ENCODE measurements at places on chromosomes 3 and 15.
A peak's percentile ranks its signal among the peaks of the same experiment; 100 is the strongest.

- DNase-seq, result no peak
Observed at GRCh38 chr3:122938783-122939425, 88.7 kb downstream of the SEMA5B start.

- DNase-seq, result no peak
Observed at GRCh38 chr3:120071259-120071658, 23.0 kb downstream of the GSK3B start.

GRCh38 chr3:73094951-73095350 lies 33.5 kb downstream of the EBLN2 start:
- DNase-seq, result no peak

DNA sequence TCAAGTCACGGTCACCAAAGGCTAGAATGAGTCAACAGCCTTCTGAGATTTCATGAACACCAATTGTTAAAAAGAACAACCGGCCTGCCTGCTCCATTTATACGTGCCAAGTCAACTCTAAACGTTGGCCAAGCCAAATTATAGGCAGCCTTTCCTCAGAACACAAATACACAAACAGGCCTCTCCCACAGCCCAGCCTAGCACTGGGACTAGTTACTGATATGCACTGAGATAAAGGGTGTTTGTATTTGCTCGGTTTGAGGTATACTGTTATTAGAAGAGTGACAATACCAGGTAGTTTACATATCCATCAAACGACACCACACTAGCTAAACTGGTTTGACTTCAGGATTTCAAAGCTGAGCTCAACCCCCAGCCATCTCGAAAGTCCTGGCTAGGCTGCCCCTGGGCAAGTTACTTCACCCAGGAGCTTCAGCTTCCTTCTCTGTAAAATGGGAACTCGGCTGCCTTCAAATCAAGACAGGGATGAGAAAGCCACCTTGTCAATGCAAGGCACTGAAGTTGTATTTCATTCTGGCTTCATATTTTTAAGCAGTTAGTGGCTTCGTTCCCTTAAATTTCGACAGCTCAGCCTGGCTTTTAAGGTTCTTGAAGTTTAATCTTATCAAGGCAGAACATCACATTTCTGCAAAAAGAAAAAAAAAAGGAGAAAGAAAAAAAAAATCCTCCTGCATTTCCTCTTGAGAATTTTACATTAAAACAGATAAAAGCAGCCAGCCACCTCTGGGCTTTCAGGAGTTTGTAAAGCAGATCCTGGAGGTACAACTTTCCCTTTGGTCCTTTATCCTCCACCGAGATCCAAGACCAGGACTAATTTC lies 4.0 kb downstream of the TLE3 start:
- no peak for DNase-seq

- no peak for DNase-seq
Observed at GRCh38 chr15:81023483-81024264, 23.0 kb downstream of the TLNRD1 start.

GRCh38 chr3:29511701-29512100 lies 230.8 kb downstream of the RBMS3 start:
- no peak for DNase-seq

DNA sequence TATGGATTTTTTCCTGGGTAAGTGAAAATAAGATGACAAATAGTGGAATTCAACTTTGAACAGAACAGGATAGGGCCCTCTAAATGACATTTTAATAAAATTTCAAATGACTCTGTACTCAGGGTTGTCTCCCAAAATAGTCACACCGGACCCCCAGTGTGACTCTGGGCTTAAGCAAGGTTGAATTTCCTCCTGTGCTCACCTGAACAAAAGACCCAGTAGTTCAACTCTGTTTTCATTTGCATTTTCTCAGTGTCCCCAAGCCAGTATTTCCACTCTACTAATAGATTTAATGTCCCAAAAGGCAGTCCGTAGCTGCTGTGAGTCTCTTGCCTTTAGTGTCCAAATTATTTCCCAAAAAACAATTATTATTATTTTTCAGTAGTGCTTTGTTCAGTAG lies 296.6 kb downstream of the PLOD2 start:
- no peak for DNase-seq

DNA sequence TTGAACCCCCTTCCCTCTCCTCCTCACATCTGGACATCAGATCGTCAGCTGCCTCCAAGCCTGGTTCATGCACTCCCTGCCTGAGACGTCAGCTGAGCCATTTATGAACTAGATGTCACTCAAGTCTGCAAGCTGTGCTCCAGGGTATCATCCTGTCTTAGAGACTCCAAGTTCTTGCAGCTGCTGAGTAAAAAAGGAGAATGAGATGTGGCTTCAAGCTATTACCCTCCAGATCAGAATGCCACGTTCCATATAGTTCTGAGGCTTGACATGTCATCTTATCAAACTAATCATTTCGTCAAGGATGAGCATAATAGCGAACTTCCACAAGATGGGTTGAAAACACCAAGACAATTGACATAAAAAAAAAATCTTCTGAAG lies 766.3 kb downstream of the TBL1XR1 start:
- no peak for DNase-seq

DNA sequence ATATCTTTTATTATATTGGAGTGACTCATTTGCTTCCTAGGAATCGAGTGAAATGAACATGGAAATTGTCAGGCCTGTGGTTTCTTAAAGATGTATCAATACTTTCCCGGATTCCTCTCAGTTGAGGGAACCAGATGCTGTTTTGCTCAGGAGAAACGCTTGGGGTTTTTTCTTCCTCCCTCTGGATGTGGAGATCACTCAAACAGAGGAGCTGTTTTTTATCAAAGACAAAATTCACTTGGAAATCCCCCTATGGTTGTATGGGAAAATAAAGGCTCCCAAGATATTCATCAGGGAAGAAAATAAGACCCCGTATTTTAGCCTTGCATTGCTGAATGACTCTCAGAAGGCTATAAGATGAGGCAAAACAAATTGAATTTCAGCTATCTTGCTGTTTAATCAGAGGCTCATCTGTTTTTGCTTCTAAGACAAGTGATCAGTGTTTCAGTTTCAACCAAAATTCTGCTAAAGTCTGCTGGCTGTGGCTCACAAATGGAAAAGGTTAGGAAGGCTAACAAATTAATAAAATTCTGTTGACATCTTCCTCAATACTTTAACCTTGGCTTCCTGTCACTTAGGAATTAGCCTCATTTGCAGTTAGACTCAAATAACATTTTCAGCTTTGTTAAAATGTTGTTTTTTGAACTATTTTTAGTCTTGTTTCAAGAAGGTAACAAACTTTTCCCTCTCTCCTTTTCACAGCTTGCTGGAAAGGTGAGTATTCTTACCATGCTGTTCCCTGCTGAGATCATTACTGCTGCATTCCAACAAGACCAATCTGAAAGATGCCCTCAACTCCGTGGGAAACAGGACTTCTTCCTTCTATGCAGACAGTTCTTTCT lies 83.6 kb downstream of the COL6A5 start:
- no peak for DNase-seq

DNA sequence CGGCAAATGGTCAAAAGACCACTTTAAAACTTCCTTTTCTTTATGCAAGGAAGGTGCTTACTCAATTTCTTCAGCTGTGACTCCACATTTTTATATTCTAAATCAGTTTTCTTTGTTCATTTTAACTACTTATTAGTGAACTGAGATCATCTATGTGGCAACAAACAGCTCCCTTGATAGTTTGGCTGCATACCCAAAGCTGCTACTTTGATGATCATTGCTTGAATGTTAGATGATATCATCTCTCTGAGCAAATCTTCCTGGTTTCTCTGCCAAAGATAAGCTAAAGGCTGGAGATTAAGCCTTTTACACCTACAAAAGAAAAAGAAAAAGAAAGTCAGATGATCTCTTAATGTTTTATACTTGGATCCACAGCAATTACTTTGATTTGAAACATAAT lies 95.5 kb downstream of the DPH6 start:
- no peak for DNase-seq

DNA sequence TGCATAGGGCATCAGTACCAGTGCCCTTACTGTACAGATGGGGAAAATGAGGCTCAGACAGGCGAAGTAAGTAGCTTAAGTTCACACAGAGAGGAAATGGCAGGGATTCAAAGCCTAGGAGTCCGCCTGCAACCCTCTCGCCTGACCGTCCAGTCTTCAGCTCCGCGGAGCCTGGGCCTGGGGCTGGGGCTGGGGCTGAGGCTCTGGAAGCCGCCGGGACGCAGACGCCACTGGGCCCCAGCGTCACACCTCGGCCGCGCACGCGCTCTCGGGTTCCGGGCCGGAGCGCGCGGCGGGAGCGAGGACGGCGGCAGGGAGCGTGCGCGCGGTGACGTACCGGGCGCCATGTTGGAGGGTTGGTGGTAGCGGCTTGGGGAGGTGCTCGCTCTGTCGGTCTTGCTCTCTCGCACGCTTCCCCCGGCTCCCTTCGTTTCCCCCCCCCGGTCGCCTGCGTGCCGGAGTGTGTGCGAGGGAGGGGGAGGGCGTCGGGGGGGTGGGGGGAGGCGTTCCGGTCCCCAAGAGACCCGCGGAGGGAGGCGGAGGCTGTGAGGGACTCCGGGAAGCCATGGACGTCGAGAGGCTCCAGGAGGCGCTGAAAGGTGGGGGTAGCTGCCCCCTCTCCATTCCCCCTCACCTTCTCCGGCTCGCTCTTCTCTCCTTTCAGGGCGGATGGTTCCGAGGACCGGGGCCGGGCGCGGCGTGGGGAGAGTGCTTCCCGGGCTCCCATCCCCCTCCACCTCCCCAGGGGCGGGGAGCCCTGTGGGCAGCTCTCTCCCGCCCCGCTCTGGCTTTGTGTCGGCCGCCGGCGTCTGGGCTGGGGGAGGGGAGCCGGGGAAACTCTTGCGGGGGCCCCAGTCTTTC lies at the start of gene PPP4R2:
Gene PPP4R2 (plus strand): TSS at position 339 of the 861 bp plus-strand sequence. CDS start 227 bp downstream, at position 566.
- DNase-seq, result peak; percentile 90

- no peak for DNase-seq
Observed at GRCh38 chr15:90638201-90638691, 78.9 kb upstream of the BLM start.

DNA sequence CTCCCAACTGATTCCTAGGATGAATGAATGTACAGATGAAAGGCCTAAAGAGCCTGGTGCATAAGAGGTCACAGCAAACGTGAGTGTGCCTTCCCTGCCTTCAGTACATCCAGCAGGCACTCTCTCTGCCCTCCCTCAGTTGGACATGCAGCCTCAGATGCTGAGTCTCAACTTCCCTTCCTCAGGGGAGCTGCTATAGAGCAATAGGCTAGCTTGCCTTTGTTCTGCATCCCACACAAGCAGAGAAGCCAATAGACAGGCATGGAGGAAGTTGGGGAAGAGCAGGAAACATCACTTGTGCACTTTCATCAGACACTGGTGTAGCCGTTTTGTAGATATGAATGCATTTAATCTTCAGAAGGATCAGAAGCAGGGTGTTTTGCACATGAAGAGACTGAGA lies 147.5 kb upstream of the THBS1 start:
- DNase-seq, result no peak

- no peak for DNase-seq
Observed at GRCh38 chr15:81473177-81473576, 99.2 kb upstream of the TMC3 start.

DNA sequence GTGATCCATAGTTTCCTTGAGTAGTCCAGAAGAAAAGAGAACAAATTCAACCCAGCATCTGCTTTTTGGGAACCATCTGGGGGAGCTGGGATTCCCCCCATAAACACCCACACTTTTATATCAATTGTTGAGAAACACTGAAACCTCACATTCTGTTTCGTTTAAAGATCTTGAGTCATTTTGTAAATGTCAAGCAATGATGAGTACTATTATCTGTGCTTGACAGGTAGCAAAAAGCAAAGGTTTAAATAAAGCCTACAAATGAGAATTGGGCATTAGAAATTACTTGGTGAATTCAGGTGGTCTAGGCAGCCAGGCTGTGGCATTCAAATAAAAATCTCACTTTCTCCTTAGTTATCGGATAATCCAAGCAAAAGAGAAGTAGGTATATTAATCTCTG lies 75.7 kb downstream of the TMEM266 start:
- no peak for DNase-seq

- DNase-seq, result no peak
Observed at GRCh38 chr3:37103103-37103808, 71.1 kb downstream of the LRRFIP2 start.

DNA sequence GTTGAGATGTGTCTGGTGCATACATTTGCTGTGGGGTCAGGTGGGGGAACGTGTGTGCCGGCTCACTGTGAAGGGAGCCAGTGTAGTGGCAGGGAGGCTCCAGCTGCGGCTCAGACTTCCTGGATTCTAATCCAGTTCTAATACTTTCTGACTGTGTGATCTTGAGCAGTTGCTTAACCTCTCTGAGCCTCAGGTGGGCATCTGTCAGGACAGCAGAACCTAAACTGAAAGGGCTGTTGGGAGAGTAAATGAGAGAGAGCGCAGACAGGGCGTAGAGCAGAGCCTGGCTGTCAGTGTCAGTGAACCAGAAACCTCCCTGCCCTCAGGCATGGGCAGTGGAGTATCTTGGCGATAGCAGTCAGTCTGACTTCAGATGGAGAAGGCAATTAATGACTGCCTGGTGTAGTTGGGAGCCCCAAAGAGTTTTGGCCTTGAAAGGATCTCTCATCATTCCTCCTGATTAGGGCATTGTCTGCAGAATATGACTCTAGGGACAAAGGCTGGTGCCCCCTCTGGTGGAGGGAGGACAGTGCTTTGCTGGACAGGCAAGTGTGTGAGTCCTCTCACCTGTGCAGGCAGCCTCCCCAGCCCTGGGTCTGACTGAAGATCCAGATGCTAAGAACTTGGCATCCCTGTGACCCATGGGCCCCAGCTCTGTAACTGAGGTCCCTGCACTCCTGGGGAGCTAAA lies 9.6 kb downstream of the KBTBD13 start:
- no peak for DNase-seq

DNA sequence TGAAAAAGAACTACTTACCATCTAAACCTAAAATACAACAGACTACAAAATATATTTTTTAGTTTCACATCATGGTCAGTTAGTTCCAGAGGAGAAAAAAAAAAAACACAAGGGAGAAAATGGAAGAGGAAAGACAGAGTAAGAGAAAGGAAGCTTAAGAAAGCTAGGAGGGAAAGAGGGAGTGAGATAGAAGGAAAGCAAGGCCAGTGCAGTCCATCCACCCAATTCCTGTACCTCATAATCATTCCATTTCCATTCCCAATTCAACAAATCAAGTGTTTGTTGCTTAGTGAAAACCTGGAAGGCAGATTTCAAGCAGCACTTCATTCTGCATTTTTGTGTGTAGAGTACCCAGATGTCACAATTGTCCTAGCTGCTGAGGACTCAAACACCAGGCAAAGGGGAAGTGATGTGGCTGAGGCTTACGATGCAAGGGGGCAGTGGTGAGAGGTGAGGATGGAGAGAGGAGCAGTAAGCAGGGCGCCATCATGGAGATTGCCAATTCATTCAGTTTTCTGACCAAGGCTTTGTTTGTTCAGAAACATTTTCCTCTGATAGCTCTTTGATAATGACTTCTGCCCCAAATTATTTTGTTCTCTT lies 83.6 kb upstream of the GSK3B start:
- no peak for DNase-seq

All from stimulated activated naive CD4-positive, alpha-beta T cell treated with Interleukin-2 at 50 U/mL for 16 hours (primary cell).